Chondrocyte (in vitro differentiated cells): ENCODE measurements at places on chromosomes 6 and 20.

DNA sequence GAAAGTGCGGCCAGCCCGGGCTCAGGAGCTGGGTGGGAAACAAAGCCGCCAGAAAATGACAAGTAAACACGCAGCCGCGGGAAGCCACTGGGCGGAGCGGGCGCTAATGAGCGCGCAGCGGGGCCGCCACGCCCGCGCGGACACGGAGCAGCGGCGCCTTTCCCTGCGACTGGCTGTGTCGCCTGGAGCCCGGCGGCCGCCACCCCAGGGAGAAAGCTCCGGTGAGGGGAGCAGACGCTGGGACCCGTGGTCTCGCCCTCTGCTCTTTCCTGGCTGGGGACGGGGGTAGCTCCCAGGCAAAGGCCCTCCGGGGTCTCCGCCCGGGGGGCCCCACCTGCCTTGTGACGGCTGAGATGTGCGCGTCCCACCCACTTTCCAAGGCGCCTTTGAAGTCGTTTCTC is 54.9 kb downstream of the PRR18 start:
- no peak for DNase-seq

GRCh38 chr20:63114006-63114692 is 101.8 kb downstream of the YTHDF1 start:
- DNase-seq: peak; percentile 53

DNA sequence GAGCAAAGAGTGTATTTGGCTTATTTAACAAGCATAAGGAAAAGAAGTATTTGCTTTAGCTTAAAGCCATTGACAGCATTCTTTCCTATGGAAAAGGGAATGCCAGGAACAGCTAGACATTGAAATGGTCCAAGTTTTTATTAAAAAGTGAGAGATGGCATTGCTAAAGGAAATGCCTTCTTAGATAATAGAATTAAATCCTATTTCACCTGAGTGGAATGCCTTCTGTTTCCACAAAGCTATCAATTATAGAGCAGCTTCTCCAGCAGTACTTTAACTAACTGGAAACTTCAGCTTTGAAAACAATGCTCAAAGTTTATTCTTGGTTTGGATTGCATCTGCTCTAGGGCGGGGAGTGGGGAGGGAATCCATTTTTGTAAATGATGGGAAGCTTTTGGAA is 85.1 kb upstream of the CNKSR3 start:
- no peak for DNase-seq

DNA sequence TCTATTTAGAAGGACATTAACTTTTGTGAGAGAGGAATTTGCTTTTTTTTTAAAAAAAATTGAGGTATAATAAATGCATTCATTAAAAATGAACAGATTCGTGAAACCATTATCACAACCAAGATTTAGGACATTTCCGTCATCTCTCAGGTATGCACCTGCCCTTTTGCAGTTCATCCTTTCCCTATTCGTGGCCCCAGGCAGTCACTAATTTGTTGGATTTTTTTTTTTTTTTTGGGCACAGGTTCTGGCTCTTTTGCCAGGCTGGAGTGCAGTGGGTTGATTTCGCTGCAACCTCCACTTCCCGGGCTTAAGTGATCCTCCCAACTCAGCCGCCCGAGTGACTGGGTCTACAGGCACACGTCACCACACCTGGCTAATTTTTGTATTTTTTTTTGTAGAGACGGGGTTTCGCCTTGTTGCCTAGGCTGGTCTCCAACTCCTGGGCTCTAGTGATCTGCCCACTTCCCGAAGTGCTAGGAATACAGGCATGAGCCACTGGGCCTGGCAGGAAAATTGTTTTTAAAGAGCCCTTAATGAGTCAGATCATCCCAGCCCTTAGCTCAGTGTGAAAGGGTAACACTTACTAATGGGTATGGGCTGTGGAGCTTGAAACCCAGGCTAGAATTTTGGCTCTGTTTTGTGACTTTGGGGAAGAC is 9.2 kb downstream of the PHF3 start:
- DNase-seq: no peak

GRCh38 chr20:49633643-49634042 is 65.7 kb upstream of the PTGIS start:
- no peak for DNase-seq

DNA sequence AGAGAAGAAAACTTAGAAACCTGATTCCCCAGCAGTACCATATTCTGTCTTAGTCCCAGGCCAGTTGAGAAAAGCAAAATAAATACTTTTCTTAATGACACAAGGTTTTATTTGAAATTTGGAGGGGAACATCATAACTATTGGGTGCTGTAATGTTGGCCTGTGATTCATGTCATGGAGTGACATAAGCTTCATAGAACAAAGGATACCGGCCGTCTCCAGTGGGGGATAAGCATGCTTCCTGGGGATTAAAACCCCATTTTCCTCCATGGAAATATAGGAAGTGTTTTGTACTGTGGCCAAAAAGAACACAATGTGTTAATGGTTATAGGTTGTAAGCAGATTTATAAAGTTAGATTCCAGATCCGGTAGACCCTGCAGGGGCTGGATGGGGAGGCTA is 18.0 kb downstream of the MTHFD1L start:
- no peak for DNase-seq

- no peak for DNase-seq
These were observed 66.9 kb upstream of the SMIM28 start for GRCh38 chr6:138310821-138311220.

DNA sequence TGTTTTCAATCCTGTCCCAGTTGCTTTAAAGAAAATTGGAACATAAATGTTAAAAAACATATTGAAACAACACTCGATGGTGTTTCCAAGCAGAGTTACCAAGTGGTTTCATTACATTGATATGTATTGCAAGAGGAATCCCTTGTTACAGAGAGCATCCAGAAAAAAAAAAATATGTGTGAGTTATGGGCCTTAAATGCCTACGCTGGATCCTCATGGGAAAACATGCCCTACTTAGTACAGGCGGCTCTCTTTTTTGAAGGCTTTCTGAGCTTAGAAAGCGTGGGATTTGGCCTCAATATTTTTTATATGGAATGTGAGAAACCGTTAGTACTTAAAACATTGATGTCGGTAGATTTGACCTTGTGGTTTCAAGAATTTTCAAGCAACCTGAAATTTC is 26.1 kb downstream of the BTBD3 start:
- no peak for DNase-seq

DNA sequence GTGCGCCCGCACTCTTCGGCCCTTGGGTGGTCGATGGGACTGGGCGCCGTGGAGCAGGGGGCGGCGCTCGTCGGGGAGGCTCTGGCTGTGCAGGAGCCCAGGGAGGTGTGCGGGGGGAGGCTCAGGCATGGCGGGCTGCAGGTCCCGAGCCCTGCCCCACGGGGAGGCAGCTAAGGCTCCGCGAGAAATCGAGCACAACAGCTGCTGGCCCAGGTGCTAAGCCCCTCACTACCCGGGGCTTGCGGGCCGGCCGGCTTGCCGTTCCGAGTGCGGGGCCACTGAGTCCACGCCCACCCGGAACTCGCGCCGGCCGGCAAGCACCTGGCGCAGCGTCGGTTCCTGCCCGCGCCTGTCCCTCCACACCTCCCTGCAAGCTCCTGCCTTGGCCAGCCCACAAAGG is 462.3 kb upstream of the JARID2 start:
- no peak for DNase-seq

DNA sequence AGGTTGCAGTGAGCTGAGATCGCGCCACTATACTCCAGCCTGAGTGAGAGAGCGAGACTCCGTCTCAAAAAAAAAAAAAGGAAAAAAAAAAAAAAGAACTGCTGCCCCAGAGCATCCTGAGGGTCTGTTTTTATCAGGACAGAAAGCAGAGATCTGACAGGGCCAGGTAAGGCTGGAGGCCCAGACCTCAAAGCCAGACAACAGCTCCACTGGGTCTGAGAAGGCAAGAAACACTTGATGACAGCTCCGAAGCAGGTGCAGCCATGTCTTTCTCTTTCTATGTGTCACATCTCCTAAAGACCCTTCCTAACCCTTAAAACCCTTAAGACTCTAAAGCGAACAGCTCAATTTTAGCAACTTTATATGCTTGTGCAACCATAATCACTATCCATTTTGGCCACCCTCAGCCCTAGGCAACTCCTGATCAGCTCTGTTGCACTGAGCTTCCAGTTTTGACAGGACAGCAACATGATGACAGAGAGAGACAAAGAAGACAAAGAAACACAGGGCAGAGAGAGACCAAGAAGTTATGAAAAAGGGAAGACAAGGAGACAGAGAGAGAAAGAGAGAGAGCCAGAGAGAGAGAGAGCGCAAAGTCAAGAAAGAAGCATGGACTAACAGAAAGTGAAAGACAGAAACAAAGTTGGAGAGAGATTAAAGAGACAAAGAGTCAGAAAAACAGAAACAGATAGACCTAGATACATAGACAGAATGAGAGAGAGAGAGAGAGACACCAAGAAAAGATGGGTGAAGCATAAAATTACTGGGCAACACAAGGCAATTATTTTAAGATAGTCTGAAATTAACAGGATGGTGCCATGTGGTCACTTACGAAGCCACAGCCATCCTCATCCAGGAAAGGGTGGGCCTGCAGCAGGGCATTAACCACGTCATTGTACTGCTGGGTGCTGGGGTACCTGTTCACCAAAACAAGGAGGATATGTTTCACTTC is 39.2 kb downstream of the SAMD3 start:
- no peak for DNase-seq

DNA sequence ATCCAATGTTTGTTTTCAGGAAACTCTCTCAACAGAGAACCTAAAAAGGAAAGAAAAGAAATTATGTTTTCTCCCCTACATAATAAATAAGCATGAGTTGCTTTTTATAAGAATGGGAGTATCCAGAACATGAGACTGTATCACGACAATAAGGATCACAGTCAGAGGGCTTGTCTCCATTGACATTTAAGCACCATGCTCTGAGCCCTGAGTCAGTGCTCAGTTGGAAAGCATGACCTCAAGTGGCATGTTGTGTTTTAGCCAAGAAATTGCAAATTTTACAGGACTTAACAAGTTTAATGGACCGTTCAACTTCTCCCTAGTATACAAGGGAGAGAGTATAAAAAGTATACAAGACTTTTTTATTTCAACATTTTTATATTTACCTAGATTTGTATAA is 431.6 kb downstream of the GJA1 start:
- DNase-seq: no peak

DNA sequence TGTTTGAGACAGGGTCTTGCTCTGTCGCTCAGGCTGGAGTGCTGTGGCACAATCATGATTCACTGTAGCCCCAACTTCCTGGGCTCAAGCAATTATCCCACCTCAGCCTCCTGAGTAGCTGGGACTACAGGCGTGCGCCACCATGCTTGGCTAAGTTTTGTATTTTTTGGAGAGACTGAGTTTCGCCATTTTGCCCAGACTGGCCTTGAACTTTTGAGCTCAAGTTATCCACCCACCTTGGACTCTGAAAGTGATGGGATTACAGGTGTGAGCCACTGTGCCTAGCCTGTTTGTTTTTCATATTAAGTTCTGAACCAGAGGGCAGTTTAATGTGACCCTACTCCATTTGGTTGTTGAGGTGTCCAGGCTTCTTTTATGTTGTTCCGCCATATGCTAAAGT is 194.8 kb downstream of the PLCB1 start:
- DNase-seq: no peak

DNA sequence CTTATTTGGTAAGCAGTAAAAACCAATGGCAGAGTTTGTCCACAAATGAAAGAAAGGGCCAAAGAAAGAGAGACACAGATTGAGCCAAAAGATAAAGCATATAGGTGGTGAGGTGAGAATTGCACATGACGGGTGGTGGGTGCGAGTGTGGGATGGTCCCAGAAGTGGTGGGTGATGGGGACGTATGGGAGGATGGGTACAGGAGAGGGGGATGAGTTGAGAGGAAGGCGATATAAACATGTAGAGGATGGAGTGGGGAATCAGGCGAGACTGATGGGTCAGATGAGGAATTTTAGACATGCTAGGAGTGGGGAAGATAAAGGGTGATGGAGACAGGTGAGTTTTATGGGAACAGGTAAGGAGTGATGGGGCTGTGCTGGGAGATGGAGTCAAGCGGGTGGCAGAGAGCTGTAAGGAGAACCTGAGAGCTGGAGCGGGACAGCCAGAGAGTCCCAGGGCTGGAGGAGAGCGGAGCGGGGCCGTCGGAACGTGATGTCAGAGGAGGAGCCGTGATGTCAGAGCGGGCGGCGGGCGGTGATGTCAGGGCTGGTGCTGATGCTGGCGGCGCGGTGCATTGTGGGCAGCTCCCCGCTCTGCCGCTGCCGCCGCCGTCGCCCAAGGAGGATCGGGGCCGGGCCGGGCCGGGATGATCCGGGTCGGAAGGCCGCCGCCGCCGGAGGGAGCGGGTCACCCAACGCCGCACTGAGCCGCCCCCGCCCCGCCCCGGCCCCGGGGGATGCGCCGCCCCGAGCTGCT is at the start of gene TTBK1:
TTBK1 (plus strand) TSS at position 574 of the 756 bp plus-strand sequence. CDS start 3,180 bp downstream, outside the sequence.
- DNase-seq: no peak

GRCh38 chr6:130965656-130966055 is 97.4 kb downstream of the EPB41L2 start:
- DNase-seq: no peak

- DNase-seq: no peak
These were observed 25.2 kb downstream of the MAP7 start for GRCh38 chr6:136524936-136525413.

DNA sequence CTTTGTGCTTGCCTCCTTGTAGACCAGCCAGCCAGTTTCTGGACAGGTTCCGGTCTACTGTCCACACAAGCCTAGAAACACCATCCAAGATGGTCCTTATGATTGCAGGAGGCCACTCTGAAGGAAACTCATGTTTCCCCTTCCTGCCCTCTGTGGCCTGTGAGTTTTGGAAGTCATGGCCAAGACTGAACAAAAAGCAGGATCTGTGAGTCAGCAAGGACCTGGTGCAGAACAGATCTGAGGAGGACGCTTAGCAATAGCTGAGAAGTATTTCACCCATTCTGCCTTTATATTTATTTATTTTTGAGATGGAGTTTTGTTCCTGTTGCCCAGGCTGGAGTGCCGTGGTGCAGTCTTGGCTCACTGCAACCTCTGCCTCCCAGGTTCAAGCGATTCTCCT is 134.6 kb upstream of the EEF1E1 start:
- no peak for DNase-seq

DNA sequence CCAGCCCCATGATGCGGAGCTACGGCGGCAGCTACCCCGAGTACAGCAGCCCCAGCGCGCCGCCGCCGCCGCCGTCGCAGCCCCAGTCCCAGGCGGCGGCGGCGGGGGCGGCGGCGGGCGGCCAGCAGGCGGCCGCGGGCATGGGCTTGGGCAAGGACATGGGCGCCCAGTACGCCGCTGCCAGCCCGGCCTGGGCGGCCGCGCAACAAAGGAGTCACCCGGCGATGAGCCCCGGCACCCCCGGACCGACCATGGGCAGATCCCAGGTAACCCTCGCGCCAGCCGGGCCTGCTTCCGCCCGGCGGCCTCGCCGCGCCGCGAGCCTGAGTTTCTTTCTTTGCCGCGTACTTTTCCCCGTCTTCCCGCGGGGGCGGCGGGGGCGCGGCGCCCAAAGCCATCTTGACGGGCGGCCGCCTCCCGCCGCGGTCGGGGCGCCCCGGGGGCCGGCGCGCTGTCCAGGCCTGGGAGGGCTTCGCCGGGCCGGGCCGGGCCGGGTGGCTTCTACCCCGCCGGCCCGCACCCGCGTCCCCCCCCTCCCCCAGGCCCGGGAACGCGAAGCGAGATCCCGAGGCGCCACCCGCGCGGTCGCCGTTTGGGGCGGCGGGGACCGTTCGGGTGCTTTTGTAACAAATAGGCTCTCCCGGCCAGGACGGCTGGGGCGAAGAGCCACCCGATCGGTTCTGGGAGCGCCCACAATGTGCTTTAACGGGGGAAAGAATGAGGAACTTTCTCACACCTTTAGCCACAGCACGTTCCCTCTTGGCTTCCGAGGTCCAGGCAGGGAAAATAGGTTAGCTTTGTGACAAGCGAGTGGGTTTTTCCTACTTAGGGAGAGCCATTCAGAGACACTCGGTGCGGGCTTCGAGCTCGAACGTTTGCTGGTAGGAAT is 2.3 kb downstream of the ARID1B start:
- no peak for DNase-seq

- DNase-seq: no peak
These were observed 368.4 kb upstream of the MAN1A1 start for GRCh38 chr6:119717942-119718341.

GRCh38 chr6:54291738-54292137 is 16.5 kb upstream of the TINAG start:
- DNase-seq: no peak
